Stimulated activated CD8-positive, alpha-beta memory T cell treated with anti-CD3 and anti-CD28 coated beads, Interleukin-2, amount 100 ng/mL, for 1 hour (primary cell): ENCODE measurements at places on chromosomes 11 and 22.

DNA sequence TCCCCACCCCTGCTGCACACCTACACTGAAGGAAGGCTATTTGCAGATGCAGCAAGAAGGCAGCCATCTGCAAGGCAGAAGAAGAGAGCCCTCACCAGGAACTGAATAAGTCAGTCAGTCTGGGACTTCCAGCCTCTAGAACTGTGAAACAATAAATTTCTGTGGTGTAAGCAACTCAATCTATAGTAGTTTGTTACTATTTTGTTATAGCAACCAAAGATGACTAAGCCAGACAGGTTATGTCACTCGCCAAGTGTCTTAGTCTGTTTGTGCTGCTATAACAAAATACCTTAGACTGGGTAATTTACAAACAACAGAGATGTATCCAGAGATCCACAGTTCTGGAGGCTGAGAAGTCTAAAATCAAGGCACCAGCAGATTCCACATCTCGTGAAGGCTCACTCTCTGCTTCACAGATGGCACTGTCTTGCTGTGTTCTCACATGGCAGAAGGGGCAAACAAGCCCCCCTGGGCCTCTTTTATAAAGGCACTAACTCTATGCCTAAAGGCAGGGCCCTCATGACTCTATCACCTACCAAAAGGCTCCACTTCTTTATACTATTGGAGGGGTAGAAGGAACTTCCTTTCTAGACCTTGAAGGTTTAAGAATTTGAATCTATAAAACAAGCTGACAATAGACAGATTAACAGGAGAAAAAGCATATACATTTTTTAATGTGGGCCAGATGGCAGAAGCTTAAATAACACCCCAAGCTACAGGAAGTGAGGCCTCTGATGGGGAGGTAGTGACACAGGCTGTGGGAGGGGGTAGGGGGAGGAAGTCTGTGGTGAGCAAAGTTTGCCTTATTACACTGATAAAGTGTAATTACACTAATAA is 12.3 kb downstream of the APOL6 start:
- DNase-seq: peak; percentile 34

DNA sequence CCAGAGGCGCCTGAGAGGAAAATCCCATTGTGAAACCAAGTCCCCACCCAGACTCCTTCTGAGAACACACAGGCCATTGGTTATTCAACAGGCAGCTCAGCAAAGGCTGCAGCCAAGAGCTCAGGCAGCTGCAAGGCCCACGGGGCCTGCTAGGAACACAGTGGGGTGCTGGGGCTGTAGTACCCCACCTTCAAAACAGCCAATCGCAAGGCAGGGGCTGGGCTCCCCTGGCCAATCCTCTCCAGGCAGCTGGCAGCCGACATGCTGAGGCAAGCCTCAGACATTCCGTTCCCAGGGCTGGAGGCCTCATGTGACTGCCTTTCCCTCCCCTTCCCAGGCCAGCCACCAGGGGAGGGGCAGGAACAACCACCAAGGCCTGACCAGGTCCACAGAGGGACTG is 6.6 kb downstream of the PRODH start:
- no peak for DNase-seq

DNA sequence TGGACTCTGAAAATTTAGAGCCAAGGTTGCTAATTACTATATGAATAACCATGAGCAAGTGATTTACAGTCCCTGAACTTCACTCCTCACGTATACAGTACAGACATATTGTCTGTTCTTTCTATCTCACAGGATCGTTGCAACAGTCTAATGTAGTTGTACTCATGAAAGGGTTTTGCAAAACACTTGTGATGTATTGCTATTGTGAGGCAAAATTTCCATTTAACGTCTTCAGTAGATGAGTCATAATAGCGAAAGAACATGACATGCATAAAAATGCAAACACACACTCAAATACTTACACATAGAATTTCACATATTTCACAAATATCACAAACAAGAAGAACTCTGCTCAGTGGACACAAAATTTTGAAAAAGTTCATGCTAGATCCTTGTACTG is 134.6 kb upstream of the TRPC6 start:
- DNase-seq: no peak

DNA sequence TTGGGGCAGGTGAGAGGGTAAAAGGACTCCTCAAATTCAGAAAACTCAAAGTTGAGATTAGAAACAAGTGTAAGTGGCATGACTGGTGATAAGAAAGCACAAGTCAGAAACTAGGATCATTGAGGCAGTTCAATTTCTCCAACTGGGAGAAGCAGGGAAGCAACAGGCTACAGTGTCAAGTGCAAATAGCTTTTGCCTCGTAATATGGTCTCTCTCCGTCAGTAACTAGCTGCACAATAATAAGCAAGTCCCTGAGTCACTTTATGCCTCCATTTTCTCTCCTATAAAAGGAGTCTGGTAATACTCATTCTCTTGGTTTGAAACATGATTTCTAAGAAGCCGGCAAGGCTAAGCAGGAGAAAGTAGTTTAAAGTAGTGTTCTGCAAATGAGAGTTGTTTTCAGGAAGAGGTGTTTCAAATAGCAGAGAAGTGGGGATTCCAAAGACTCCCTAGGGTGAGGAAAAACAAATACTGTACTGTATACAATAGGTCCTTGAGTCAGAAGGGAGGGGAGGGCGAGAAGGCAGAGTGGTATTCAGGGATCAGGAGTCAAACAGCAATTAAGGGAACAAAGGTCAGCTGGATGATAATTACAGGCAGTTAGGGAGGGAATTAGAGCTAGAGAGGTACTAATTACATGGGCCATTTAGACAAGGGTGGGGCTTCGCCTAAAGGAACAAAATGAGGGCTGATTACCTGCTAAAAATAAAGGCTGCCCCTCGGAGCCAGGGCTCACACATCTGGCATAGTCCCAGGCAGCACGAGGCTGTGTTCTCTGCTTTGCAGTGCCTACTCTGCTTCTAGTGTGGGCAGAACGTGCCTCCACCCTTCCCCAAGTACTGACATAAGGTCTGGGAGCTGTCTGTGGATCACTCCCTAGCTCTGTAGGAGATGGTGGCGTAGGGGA is 96.0 kb upstream of the BDNF start:
- no peak for DNase-seq

GRCh38 chr11:80163441-80163840 is 722.6 kb upstream of the TENM4 start:
- DNase-seq: no peak

GRCh38 chr11:84396521-84396920 is 1110.4 kb upstream of the CCDC90B start:
- no peak for DNase-seq

DNA sequence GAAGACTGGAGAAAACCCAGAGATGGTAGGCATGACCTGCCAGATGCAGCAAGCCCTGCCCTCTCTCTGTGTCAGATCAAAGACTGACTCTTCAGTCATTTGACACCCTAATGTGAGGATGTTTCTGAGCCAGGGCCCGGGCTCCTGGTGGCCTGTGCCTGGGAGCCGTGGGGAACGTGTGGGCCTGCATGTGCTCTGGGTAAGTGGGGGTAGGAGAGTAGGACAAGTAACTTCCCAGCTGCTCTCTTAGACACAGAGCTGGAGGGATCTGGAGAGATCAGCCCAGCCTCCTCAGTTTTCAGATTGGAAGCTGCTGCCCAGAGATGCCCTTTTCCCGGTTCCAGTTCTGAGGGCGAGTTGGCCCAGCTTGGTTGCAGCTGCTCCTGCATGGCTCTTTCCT is 110.8 kb downstream of the TEAD1 start:
- DNase-seq: no peak

DNA sequence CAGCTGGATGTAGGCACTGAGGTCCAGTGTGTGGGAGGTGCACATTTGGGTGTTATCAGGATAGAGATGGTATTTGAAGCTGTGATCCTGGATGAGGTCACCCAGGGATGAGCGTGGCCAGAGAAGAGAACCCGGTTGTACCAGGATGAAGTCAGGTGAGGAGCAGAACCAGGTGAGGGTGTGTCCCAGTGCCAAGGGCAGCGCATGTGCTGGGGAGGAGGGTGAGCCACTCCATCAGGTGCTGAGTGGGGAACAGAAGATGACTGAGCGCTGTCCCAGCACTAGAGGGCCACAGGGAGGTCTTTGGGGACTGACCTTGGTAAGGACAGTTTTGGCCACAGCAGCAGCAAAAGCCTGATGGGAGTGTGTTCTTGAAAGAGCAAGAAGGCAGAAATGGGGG is 2.7 kb downstream of the ARL2 start:
- no peak for DNase-seq

- DNase-seq: no peak
Observed at GRCh38 chr22:50247748-50248147, 2.9 kb upstream of the TUBGCP6 start.

DNA sequence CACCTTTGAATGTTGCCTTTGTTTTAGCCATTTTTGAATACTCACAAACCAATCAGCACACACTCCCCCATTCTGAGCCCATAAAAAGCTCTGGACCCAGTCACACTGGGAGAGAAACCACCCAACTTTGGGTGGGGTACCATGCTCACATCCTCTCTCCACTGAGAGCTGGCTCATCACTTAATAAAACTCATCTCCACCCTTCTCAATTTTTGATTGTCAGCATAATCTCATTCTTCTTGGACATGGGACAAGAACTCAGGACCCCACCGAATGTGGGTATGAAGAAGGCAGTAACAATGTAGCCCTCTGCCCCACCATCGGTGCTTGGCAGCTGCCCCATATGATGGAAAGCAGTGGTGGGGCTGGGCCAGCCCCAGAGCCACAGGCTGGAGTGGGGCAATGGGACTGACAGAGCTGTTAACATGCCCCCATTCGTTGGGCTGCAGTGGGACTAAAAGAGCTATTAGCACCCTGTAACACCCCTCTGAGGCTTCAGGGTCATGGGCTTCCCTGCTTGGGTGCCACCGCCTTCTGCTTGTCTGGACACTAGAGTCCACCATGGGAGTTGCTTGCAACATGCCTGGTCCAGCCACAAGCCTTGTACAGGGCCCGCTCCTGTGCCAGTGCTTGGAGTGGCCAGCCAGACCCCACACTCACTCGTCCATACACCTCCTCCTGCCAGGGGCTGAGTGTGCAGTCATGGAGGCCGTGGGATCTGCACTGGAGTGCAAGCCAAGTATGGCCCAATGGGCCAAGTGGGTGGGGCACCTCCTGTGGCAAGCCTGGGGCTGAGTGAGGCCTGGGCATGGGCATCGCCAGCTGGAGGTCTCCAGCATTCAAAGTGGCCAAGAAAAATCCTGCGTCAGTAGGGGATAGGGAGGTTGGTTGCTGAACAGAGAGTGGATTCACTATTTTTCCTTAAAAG is 471.1 kb downstream of the TBC1D22A start:
- DNase-seq: no peak

DNA sequence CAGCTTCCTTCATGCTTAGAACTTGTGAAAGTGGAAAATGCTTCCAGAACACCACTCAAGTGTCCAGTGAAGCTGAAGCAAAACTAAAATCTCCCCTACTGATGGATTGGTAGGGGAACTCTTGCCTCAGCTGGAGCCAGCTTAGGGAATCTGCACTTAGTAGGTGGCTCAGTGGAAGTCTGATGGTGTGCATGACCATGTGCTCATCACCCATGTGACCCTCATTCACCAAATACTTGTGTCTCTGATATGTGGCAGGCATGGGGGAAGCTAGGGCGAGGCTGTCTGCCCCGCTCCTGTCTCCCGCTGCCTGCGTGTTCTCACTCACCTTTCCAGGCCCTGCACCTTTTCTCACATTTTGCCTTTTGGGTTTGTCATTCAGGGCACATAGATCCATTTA is 7.2 kb downstream of the TEAD1 start:
- no peak for DNase-seq

DNA sequence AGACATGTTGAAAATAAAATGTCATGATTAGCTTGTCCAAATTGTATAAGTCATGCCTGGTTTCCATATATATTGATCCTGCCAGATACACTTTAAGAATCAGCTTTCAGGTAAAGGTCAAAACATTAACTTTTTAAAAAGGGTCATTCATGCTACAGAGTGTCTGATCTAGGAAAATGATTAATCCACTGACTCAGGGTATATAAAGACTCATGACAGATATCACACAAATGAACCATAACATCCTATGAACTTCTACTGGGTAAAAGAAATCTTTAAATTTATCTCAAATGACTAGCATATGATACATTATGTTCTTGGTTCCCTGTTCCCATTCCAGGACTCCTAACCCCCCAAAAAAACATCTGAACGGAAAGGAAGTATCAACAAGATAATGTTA is 11.7 kb downstream of the MRTFA start:
- no peak for DNase-seq

- no peak for DNase-seq
Observed at GRCh38 chr11:117229931-117230285, 2.0 kb downstream of the PCSK7 start.

DNA sequence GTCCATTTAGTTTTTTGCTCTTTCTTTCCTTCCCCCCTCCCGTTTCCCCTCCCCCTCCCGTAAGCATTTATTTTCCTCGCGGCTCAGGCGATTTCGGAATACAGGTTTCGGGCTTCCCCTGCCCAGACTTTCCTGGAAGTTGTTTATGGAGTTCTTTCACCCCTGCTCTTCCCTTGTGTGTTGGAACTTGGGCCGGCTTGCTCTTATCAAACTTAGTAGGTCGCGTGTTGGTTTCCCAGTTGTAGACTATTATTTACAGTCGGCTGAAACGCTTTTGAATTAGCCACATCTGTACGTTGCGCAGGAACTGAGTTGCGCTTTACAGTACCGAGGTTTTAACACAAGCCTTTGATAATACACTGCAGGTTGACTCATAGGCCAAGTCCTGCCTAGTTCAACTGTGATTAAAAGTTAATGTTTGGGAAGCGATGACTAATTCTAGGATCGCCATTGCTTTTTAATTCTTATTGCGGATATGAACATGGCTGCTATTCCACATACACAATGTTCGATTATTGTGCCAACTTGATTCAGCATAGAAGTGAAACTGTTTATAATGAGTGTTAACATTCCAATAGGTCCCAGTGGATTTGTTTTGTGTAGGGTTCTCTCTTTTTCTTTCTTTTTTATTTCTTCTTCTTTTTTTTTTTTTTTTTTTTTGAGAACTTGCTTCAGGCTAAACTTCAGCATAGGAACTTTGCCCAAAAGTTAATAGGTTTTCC is 1.7 kb downstream of the YAP1 start:
- DNase-seq: no peak

- DNase-seq: no peak
Observed at GRCh38 chr22:43174941-43175531, 11.9 kb downstream of the TTLL12 start.

GRCh38 chr11:20937826-20938225 is 268.4 kb downstream of the NELL1 start:
- DNase-seq: no peak

DNA sequence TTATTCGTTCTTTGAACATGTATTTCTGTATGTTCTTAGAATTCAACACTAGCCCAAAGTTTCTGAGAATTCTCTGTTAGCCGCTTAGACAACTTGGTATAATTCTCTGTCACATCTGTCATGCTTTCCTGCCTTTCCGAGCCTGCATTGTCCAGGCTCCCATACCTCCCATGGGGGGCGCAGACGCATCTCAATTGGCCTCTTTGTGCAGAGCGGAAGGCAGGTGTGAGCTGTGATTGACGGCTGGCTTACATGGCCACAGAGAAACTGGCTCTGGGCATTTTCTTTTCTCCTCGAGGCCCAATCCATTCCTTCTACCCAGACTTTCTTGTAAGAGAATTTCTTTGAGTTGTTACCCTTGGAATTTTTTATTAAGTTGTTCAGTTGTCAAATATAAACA is 132.7 kb upstream of the SESN3 start:
- no peak for DNase-seq
